ENCODE measurements at places on chromosomes 12 and 14.

DNA sequence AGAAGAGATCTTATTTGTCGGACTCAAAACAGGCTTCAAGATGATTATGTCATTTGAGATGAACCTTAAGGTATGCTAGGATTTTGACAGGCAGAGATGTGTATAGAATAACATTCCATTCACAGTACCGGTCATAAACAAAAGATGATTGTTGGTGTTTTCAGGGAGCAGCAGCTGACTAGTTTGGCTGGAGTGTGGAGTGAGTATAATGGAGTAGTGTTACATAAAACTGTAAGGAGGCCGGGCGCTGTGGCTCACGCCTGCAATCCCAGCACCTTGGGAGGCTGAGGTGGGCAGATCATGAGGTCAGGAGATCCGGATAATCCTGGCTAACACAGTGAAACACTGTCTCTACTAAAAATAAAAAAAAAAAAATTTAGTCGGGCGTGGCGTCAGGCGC, 23.9 kb downstream of the SERPINA10 start:
- no peak for DNase-seq

GRCh38 chr14:77866932-77867331, 67.0 kb downstream of the ADCK1 start:
- DNase-seq: no peak

DNA sequence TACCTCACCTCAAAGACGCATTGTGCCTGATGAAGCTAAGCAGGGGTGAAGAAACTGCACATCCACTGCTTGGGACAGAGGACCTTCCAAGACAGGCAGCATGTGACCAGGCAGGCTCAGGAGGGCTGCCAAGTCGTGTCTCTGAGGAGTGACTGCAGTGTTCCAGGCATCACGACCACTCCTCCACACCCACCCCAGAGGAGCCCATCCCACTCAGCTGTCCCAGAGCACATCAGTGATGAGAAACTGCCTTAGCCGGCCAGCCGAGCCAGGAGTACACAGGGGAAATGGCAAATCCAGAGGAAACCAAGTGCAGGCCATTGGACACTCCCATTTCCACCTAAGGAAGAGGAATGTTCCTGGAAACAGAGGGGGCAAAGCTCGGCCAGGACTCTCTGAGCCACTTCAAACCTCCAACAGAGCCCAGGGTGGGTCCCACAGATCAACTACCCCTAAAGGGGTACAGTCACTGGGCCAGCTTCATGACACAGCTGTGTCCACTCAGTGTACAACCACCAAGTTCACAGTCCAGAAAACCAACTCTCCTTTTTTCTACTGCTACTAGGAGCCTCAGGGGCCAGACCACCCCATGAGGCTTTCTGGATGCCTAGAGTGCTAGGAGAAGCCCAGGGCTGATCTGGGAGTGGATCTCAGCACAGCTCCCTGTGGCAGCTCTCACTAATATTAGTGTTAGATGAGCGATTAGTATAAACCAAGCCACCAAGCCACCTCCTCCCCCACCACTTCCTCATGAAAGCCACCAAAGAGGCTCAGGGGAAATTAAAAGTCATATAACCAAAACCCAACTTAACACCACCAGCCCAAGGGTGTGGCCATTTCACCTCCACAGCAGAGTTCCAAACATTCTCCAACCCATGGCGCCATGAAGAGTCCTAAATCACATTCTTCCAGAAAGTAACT, 15.4 kb downstream of the PXN start:
- no peak for DNase-seq

GRCh38 chr12:114875313-114875712, 191.3 kb upstream of the TBX3 start:
- no peak for DNase-seq

DNA sequence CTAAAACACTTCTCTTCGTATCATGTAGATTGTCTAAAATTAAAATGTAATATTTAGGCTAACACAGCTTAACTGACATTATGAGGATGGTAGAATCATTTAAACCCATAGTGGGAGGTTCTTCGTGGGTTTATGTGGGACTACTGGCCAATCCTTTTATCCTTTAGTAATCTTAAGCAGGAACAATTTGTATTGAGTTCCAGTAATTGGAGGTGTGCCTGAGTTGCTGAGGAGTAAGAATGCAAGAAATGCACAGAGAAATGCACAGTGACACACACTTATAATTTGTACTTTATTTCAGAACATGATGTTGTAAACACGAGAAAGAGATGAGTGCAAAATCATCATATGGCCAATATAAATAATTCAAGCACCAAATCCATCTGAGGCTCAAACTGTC, 22.3 kb downstream of the OTOGL start:
- DNase-seq: no peak
